ENCODE measurements at places on chromosomes 7 and 10. TPM values are rescaled to one million over a fixed set of nuclear protein-coding genes. Genes with fewer than 3 reads are reported as not detected.

WNT16 gene
- total RNA-seq: not detected

MYH16 gene
- total RNA-seq: not detected

AZGP1 gene
- not detected for total RNA-seq

TRA2A gene
- total RNA-seq: 14.4 TPM
